ENCODE measurements at places on chromosomes 2 and 18.

DNA sequence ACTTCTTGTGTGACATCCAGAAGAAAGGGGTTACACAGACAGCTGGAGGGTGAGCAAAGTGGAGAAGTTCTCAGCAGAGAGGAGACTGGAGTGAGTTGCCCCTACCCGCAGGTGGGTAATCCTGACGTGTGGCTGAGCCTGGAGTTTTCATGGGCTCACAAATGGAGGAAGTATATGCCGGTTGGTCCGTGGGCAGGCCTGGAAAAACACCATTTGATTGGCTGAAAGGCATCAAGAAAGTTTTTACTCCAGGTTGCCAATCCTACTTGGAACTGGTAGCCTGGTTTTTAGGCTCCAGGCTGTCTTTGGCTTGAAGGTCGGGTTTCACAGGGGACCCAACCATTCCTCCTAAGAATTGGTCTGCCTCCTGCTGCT lies 1177.4 kb upstream of the LRRTM1 start:
- peak; percentile 71 for DNase-seq

GRCh38 chr2:236928380-236929037 lies 157.2 kb upstream of the COPS8 start:
- DNase-seq: no peak

- no peak for DNase-seq
Observed at GRCh38 chr2:156435396-156435717, 822 bp upstream of the GPD2 start.

GRCh38 chr2:62663411-62663810 lies 42.1 kb upstream of the EHBP1 start:
- DNase-seq: no peak

- DNase-seq: no peak
Observed at GRCh38 chr2:58612973-58613372, 371.8 kb upstream of the FANCL start.

GRCh38 chr18:34746614-34747013 lies 36.5 kb downstream of the DTNA start:
- no peak for DNase-seq
